ENCODE measurements at places on chromosomes 2 and 18.

DNA sequence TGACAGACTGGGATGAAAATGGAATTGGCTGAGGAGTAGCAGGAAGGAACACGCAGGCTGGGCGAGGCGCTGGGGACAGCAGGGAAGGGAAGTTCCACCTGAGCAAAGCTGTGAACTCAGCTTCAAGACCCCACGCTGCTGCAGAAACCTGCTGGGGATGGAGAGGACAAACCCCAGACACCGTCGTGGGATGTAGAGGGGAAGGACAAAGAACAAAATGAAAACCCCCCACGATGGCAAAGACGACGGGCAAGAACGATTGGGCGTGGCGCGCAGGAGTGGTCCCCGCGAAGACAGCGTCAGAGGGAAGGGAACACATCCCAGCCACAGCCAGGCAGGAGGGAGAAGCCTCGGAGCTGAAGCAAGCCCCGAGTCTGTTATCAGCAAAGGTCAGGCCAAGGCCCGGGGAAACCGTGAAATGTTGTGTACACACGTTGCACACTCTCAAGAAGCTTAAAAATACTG is 222.9 kb downstream of the NDUFA10 start:
- DNase-seq, result no peak

DNA sequence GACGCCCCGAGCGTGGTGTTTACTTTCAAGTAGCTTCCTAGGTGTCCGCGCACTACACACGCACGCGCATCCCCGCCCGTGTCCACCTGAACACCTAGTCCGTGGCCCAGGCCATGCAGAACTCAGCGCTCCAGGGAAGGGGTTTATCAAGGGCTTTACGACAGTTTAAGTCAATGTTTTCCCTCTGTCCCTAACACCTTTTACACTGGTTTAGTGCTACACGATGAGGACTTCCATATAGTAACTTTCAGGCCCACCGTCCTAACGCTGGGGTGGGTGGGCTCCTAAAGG is 1.4 kb upstream of the BCL2 start:
- DNase-seq, result no peak

DNA sequence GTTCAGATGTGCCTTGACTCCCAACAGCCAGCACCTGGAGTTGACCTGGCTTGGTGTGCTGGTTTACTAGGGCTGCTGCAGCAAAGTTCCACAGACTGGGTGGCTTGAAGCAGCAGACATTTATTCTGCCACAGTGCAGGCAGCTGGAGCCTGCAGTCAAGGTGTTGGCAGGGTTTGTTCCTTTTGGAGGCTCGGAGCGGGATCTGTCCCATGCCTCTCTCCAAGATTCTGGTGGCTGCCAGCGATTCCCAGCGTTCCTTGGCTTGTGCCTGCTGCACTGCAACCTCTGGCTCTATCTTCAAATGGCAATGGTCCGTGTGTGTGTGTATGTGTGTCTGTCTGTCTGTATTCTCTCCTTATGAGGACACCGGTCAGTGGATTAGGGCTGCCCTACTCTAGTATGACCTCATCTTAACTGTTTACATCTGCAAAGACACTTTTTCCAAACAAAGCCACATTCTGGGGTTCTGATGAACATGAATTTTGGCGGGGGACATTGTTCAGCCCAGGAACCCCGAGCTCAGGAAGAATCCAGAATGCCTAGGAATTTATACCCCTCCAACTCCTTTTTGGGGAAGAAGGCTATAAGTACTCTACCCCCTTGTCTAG is 44.7 kb upstream of the TMEM131 start:
- DNase-seq, result no peak

DNA sequence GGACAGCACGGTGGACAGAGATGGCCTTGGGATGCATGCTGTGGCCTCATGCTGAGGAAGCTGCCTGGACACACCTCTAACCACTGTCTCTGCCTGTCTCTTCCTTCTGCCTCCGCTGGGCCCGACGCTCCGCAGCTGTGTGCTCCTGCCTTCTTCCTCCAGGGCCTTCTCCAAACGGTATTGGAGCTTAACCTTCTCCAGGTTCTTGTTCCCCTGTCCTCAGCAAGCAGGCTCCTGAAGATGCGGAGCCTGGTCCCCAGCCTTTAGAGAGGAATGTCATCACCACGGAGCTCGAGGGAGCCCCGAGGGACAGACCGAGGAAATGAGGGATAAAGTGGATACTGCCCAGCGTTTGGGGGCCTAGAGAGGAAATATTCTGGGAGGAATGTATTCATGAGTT is 155.1 kb downstream of the DYSF start:
- DNase-seq, result no peak

GRCh38 chr2:109422758-109423500 is 190.8 kb downstream of the SEPTIN10 start:
- DNase-seq, result no peak

DNA sequence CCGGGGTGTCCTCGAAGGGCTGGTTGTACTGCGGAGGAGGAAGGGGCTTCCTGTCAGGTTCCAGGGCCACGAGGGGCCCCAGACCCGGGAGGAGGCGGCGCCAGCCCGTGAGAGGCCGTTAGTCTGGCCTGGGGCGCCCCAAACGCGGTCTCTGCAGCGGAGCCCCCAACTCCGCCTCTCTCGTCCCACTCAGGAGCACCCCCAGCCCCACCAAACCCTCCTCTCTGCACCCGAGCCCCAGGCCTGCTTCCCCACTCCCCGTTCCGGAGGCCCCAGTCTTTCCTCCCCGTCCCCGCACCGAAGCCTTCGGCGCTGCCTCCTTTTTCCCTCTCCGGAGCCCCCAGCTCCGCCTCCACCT is 473 bp downstream of the HJURP start:
- no peak for DNase-seq

DNA sequence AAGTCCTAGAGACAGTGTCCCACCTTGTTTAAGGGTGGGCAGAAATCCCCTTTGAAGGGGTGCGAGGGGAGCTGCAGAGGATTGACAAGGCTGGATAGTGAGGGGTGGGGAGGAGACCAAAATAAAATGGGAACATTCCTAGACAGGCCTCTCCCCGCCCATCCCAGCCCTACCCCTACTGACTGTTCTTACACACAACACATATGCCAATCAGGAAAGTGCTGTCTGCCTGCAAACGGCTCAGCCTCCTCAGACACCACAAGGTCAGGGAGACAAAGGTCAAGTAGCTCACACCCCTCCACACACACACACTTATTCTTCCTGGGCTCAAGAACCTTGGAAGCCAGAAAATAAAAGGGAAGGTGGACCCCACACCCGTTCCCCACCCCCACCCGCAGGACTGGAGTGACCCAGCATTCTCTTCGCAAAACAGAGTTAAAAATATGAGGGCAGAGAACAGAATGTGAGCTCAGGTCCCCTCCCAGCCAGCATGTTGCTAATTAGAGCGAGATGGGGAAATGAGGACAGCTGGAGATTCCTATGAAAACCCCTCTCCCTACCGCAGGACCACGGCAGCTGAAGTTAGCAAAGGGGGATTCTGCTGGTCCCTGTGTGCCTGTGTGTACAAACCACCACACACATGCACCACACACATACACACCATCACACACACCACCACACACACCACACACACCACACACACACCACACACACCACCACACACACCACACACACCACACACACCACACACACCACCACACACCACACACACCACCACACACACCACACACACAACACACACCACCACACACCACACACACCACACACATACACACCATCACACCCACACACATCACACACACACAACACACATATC is 197.8 kb downstream of the TNS1 start:
- no peak for DNase-seq

DNA sequence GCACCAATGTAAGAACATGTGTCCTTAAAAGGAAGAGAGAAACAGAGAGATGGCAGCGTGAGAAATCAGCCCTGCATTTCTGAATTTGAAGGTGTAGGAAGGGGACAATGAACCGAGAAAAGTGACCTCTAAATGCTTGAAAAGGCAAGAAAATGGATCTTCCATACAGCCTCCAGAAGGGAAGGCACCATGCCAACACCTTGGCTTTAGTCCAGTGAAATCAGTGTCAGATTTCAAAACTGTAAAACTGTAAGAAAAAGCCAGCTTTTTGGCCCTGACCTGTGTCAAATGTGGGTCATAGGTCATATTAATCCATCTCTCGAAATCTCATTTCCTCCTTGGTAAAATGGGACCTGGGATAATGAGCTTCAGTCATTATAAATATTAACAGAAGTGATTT is 762.3 kb downstream of the DCDC2C start:
- no peak for DNase-seq

DNA sequence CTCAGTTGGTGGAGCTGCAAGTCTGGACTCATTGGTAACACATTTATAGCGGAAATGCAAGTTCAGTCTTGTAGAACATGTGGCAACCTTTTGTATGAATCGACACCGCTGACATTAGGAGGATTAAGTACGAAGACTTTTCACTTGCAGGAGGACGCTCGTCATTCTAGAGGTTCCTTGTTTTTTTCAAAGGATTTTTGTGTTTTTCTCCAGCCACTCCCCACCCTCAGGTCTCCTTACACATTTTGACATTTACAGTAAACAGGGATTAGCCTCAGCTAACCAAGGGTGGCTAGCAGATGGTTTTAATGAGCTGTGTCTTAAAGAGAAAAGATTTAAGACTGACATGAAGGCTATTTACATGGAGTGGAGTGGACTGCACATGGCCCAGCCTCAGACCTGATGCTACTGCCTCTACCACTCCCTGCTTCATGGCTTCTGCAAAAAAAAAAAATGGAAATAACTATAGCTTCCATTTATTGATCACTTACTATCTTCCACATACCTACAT is 173.8 kb downstream of the TRIB2 start:
- no peak for DNase-seq

DNA sequence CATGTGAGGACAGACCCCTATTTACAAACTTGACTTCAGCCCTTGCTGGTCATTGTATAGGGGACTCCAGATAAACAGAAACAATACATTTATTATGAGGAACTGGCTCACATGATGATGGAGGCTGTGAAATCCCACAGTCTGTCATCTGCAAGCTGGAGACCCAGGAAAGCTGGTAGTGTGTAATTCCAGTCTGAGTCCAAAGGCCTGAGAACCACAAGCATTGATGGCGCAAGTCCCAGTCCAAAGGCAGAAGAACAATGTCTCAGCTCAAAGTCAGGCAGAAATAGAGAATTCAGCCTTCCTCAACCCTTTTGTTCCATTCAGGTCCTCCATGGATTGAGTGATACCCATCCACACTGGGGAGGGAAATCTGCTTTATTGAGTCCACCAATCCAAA is 28.1 kb upstream of the SPP2 start:
- DNase-seq, result no peak

DNA sequence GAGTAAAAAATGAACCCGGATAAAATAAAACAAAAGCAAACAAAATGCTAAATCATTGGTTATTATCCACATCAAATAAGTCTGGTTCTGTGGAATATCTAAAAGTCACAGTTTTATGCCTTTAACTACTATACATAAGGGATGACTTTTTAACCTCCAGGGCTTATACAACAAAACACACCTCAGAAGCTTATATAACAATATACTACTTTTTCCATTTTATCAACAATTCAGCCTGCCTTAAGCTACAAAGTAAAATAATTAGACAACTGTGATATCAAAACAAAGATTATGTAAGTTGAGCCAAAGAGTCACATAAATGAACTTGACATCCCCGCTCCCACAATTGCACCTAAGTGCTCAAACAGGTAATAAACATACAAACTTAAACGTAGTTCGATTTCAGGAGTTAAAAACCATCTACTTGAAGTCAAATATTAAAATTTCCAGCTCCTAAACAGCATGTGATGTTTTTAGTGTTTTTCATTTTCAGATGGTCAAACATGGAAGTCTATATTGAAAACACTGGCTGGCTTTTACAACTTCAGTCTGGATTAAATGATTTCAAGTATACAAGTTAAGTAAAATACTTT is 54.7 kb downstream of the ATIC start:
- DNase-seq, result no peak

DNA sequence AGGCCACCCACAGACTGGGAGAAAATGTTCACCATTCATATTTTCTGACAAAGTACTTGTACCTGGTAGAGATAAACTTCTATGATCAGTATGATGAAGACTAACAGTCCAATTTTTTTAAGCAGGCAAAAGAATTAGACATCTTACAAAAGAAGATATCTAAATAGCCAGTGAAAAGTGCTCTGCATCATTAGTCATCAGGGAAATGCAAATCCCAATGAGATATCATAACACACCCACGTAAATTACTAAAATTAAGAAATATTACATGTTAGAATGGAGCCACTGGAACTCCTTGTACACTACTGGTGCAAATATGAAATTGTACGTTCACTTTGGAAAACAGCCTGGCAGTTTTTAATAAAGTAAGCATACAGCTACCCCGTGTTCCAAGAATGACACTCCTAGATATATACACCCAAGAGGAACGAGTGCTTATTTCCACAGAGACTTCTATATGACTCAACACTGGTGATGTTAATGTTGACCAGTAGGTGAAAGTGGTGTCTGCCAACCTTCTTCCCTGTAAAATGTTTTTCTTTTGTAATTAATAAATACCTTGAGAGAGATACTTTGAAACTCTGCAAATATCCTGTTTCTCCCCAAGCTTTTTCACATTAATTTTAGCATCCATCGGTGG is 80.3 kb downstream of the NPAS2 start:
- DNase-seq, result no peak

GRCh38 chr2:42846026-42846425 is 53.6 kb upstream of the HAAO start:
- no peak for DNase-seq

DNA sequence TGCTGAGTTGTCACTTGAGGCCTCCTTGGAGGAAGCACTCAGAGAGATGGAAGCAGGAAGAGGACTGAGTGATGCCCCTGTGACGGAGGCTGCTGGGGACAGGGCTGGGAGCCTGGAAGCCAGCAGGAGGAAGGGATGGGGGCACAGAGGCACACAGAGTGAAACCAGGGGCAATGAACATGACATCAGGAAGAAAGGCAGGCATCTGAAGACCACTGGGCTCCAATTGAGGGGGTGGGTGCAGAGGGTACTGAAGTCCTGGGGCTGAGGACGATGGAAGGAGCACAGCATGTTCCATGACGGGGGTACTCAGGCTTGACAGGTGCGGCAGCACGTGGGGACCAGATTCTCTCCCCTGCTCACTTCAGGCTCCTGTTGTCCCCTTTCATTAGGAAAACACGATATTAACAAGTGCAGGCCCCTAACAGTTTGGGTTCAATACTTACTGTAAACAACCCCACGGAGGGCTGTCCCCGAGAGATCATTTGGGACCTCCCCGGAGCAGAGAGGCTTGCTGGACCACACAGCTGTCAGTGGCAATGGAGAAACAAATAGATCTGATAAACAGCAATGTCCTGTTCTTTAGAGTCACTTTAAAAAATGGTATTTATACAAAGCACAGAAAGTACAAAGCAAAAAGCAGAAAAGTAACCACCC is 8.7 kb downstream of the INPP5D start:
- no peak for DNase-seq

- DNase-seq, result no peak
Measured at GRCh38 chr2:134208825-134209224, 45.0 kb upstream of the MGAT5 start.

DNA sequence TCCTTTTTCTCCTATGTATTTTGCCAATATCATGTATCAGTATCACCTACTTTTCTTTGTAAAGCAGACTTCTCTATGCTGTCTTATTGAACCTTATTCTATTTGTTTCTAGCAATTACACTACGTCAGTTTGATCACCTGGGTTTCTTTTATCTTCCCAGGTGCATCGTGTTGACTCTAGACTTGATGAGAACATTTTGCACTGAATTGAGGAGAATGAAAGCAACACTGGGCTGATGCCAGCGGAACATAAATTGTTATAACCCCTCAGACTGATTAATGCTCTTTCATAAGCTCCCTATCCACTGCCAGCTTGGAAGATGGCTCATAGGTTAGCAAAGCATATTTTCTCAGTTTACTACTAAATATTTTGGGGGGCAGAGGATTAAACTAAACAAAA is 140.6 kb downstream of the EPHA4 start:
- no peak for DNase-seq
